CD4-positive, alpha-beta memory T cell (primary cell): ENCODE measurements at places on chromosomes 5 and 9.
A peak's percentile ranks its signal among the peaks of the same experiment; 100 is the strongest.

GRCh38 chr9:76571288-76571687, 112.3 kb downstream of the GCNT1 start:
- DNase-seq: no peak

- DNase-seq: peak; percentile 54
These were observed 39.8 kb upstream of the RANBP6 start for GRCh38 chr9:6055216-6055615.

DNA sequence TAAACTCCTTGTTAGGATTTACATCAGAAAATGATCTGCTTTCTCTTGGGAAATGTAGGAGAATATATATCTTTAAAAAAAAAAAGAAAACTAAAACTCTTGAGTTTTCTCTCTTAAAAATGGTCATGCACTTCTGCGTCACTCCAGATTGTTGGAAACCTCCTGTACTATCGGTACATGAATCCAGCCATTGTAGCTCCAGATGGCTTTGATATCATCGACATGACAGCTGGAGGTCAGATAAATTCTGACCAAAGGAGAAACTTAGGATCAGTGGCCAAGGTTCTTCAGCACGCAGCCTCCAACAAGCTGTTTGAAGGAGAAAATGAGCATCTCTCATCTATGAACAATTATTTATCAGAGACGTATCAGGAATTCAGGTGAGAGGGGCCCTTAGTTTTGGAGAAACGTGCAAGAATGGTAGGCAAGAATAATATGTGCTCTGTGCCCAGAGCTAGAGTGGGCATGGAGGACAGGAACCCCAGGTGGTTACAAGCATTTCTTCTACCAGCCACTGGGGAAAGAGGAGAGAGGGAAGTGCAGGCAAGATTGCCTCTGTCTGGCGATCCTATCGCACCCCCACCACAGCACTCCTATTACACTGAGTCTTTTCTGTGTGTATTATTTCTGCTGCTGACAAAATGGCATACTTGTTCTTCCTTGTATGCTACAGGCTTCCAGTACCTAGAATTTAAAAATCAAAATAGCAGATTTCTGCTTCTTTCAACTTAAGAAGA, 41.4 kb upstream of the F2R start:
- DNase-seq: no peak

GRCh38 chr9:137435381-137435891, 5.7 kb downstream of the ENTPD8 start:
- no peak for DNase-seq

DNA sequence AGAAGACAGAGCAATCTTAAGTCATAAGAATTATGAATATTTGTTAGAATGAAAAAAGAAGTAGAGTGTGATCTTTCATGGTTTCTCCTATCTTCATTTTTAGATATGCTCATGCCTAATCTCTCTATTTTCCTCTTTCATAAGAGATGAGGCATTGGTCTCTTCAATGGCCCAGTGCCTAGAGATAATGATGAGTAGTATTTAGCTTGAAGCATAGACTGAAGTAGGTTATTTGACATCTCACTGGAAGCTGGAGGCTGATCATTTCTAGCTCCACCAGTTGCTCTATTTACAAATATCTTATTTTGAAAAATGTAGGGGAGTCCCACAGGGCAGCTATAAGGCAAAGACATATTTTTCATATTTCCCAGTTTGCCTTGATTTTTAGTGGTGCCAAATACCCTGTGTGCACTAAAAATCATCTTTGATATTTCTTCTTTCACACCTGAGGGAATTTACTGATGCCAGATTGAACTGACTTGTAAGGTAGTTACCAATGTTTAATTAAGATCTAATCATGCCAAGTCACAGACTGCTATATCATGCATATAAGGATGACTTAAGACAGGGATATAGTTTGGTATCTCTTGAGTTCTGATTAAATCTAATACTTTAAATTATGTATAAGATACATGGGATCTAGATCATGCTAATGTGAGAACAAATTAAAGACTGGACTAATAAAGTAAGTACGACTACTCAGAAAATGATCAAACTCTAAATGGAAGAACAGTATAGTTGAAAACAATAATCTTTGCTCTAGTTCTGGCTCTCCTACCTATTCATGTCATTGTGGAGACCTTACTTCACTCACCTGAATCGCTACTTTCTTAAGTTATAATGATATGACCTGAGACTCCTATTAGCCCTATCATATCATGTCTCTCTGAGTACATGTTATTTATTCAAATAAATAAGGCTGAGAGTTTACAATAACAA, 108.2 kb upstream of the IFNE start:
- DNase-seq: no peak

GRCh38 chr9:78919701-78920100, 622.8 kb downstream of the PSAT1 start:
- DNase-seq: no peak
